Kidney epithelial cell (primary cell): ENCODE measurements at places on chromosomes 5 and 9. TPM values are rescaled to one million over a fixed set of nuclear protein-coding genes. Genes with fewer than 3 reads are reported as not detected.

Gene HTR1A
- total RNA-seq = not detected in 2 replicates

DNA sequence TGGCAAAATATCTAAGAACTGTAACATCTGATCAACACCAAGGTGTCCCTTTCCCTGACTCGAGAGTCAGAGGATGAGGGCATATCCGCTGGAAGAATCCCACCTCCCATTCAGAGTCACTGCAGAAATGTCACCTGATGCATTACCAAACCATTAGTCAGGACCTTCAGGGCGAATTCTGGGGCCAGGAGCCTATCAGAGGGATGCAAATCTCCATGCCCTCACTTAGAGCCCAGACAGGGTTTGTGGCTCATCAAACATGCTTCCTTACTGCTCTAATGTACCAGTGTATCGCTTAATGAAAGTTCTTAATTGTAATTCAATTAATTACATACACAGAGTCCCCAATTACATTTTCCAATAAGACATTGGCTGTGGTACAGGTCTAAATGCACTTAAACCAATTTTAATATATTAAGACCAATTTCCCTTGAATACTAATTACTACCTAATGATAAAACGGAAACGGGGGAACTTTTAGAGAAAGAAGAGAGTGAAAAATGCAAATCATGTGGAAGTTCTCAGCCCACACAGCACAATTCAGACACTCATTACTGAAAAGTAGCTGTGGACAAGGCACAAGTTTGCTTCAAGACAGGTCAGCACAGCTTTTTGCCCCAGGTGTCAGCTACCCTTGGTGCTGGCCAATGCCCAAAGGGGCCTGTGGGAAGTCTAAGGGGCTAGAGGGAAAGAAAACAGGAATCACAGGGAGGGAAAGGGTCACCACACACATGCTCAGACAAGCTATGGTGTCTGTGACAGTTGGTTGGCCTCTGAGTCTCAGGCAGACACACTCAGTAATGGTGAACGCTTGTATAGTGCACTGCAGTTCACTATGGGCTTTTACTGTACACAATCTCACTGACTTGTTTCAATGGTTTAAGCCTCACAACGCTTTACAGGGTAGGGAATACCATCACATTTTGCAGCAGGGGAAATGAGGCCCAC is 211.6 kb downstream of the MAPKAP1 start:
- no peak for DNase-seq

Gene CSF1R
- 0.41 and 0.75 TPM in 2 replicates for total RNA-seq

Gene FST
- 0.33 TPM in 1 of 2 replicates, not detected in the other for total RNA-seq

Gene CARD9
- total RNA-seq = 1.9 and 2.0 TPM in 2 replicates

DNA sequence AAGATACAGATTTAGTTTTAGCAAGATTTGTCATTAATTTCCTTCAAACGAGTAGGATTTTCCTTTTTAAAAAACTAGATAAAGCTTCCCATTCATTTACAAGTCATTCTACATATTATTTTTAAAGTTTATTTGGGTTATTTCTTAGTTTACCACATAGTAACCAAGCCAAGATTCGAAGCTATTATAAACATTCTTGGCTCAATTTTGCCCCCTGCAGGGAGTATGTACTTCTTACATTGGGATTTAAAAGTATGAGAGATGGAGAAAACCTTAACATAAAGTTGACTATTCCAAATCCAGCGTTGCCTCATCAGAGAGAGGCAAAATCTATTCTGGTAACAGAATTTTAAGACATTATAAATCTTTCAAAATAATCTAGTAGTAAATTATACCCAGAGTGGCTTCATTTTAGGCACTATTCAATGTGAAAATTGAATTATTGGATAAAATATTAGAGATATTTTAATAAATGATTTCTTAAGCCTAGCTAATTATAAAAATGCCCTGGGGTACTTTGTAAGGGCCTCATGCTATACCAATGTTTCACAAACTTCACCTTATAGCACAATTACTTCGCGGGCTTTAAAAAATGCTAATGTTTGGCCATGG is 39.1 kb downstream of the FBN2 start:
- peak; percentile 16 for DNase-seq

DNA sequence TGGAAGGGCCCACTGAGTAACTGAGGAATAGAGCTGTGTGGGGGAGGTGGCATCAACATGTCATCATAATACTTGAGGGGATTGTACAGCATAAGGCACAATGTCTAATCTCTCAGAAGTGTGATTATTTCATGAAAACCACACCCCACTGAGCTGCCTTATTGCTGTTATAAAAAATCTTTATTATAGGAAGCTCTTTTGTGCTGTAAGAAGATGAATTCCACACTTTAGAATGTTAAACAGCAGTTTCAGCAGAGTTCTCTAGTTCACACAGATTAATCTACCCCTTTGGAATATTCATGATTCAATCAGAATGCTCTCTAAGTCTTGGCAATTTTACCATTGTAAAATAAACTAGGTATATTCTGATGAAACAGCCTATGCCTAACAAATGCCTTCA is 1389.6 kb downstream of the PTPRD start:
- no peak for DNase-seq

Gene FBN2
- total RNA-seq = 25.2 and 31.9 TPM in 2 replicates

- DNase-seq = no peak
Measured at GRCh38 chr9:32986971-32987370, 14.5 kb downstream of the APTX start.
